Hippocampal formation (tissue), 2 donors: ENCODE measurements at places on chromosomes 13 and 19.

GRCh38 chr19:8017808-8018207 lies 12.4 kb upstream of the ELAVL1 start:
- DNase-seq: no peak

DNA sequence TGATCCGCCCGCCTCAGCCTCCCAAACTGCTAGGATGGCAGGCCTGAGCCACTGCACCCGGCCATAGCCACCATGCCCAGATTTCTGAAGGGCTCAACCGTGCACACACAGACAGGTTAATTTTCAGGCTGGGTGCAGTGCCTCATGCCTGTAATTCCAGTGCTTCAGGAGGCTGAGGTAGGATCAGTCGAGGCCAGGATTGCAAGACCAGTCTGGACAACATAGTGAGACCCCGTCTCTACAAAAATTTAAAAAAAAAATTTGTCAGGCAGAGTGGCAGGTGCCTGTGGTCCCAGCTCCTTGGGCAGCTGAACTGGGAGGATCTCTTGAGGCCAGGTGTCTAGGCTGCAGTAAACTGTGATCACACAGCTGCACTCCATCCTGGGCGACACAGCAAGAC lies 7.6 kb downstream of the TIMM13 start:
- DNase-seq: no peak

DNA sequence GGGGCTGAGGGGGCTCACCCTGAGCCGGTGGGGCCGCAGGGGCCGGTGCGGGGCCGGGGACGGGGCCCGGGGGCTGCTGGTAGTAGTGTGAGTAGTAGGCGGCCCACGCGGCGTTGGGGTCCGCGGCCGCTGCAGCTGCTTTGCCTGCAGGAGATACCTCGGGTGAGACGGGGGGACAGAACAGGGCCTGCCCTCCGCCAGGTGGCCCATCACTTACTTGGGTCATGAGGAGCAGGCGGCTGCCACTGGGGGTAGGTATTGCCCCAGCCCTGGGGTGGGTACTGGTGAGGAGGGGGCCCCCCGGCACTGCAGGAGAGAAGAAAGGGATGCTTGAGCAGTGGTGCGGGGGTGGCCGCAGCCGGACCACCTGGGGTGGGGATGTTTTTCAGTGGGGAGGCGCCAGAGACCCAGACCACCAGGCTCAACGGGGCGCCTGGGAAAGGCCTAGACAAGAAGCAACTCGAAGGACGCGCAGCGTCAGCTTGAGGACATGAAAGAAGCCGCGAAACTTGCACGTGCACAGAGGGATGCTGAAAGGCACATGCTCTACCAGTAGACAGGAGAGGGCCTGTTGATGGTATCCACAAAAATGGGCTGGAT lies 8.9 kb downstream of the KHSRP start:
- DNase-seq: no peak

- DNase-seq: no peak
Measured at GRCh38 chr19:55661826-55662225, 7.0 kb downstream of the U2AF2 start.

GRCh38 chr19:6373813-6374108 lies 1.2 kb downstream of the ALKBH7 start:
- DNase-seq: no peak

DNA sequence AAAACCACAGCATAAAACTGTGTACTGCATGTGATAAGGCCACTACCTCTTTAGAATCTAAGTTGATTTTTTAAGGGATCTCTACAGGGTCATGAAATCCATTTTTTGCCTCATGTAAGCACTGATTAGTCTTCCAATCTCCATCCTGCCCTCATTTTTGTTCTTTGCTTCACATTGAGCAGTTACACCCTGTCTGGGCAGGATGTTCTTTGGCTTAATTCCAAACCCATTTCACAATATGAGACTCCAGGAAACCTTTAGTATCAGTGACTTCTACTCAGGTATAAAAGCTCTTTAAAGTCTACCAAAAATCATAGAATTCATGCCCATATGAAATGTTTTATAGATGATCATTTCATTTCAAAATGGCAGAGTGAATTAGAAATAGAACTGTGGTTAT lies 592.6 kb downstream of the TBC1D4 start:
- no peak for DNase-seq
